ENCODE measurements at places on chromosomes 2 and 18. TPM values are rescaled to one million over a fixed set of nuclear protein-coding genes. Genes with fewer than 3 reads are reported as not detected.

Gene COBLL1
- 32.1 TPM for total RNA-seq

GRCh38 chr18:78692105-78692504, 287.5 kb upstream of the SALL3 start:
- no peaks in the 10 kb centered on the region for H3K4me1 ChIP-seq
- H3K4me3 ChIP-seq, result no peak overlapping the region
- no peak overlapping the region for H3K27ac ChIP-seq
- no peak for DNase-seq
- H3K36me3 ChIP-seq, result no peaks in the 10 kb centered on the region
- H3K27me3 ChIP-seq, result peaks cover 8% of the 10 kb centered on the region

DNA sequence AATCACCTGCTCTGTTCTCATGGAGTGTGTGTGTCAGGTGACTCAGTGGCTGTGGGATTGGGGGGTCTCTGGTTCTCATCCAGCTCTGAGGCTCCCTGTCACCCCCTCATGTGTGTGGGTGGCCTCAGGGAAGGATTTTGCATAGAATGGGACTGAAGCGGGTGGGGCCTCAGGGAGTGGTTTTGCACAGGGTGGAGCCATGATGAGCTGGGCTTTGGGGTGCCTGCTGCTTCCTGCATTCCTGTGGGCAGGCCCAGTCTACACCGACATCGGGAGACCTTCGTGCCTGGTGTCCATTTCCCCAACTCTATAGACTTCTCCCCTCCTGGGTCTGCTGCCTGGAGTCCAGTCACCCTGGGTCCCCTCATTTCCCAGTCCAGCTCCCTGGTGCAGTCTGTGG, 59.7 kb downstream of the VAPA start:
- H3K27ac ChIP-seq, result no peak overlapping the region
- H3K4me1 ChIP-seq, result peaks cover 13% of the 10 kb centered on the region
- no peak for DNase-seq
- no peak overlapping the region for H3K4me3 ChIP-seq
- no peaks in the 10 kb centered on the region for H3K27me3 ChIP-seq

DNA sequence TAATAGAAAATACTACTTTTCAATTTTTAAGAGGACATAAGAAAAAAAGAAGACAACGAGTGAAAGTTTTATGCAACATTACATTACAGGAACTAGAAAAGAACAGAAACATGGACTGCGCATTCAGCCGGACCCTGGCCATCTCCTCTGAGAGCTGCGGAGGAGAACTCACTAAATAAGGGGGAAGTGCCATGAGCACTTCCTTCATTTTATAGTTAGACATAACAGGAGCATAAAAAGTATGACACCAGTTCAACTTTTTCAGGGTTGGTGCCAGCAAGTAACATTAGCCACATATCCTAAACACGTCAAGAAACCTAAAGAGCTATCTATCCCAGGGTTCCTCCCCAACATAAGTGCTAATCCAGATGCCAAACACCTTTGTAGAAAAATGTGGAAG, 78.0 kb upstream of the SERTAD2 start:
- H3K4me3 ChIP-seq, result peak overlapping the region; percentile 77
- H3K4me1 ChIP-seq, result peaks cover 50% of the 10 kb centered on the region
- H3K27me3 ChIP-seq, result no peaks in the 10 kb centered on the region
- H3K27ac ChIP-seq, result peak overlapping the region; percentile 78

Gene AAK1
- total RNA-seq, result 50.3 TPM

Gene RNF152
- 23.6 TPM for total RNA-seq

DNA sequence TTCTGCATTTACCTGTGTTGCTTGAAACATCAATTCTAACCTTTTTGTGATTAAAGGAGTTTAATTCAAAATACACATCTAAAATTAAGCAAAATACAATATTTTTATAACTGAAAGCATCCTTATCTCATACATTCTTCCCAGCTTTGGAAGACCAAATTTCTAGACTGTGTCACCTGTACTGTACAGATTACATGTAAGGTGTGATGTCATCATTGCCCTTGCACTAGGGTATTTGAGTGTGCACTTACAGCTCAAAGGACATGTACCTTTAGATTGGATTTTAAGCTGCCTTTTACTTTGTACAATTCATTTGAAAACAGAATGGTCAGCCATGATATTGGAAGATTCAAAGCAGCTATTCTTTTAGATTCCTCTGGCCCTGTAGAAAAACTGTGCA, 932.8 kb upstream of the POU3F3 start:
- DNase-seq, result no peak
- H3K4me3 ChIP-seq, result no peak overlapping the region
- no peaks in the 10 kb centered on the region for H3K4me1 ChIP-seq
- H3K27ac ChIP-seq, result no peak overlapping the region

DNA sequence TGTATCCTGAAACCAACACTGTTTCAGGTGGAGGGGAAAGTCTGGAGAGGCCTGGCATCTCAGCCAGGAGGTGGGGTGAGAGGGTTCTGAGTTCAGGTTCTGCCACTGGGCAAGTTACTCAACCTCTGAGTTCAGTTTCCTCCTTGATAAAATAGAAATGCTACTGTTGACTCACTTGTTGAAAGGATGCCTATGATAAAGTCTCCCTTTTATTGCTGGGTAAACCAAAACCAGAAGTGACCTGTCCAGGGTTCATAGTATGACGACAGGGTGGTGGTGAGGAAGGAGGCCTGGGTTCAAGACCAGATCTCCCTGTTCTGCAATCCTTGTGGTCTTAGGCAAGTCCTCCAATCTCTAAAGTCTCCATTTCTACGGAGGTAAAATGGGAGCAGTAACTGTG, 232.7 kb downstream of the PRKCE start:
- H3K4me1 ChIP-seq, result peaks cover 27% of the 10 kb centered on the region
- H3K36me3 ChIP-seq, result peaks cover 3% of the 10 kb centered on the region
- peaks cover 2% of the 10 kb centered on the region for H3K27me3 ChIP-seq
- no peak for DNase-seq
- H3K27ac ChIP-seq, result no peak overlapping the region
- H3K4me3 ChIP-seq, result no peak overlapping the region

DNA sequence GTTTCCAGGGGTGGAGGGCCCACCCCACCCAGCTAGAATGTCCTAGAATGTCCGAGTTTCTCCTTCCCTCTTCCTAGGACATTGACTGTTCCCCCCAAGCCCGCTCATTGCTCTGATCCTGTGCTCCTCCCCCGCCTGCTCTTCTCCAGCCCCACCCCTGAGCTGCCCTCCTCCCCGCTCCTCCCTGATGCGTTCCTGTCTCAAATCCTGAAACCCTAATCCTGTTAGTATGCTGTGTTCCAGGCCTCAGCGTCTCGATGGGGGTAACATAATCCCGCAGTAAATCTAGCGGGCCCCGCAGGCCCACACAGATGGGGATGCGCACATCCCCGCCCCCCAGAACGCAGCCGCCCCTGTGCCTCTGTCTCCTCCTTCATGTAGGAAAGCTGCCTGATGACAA, 51.3 kb downstream of the NRP2 start:
- no peak overlapping the region for H3K4me3 ChIP-seq
- H3K27ac ChIP-seq, result peak overlapping the region; percentile 71
- peaks cover 63% of the 10 kb centered on the region for H3K4me1 ChIP-seq
- no peak for DNase-seq

Gene COL6A3
- 4.7 TPM for total RNA-seq

DNA sequence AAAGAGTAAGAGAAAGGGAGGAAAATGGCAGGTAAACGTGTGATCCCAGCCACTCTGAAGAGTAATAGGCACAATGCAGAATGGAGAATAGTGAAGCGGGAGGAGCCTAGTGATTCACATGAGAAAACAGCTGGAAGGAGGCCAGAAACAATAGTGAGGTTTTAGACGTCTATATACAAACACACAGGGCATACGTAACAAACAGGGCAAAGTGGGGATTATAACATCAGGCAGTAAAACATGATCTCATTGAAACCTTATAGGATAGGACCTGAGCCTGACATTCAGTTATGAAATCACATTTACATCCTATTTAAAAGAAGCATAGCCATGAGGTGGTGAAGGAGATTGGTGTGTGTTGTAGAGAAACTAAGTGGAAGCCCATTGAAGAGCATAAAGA, 33.0 kb upstream of the GATA6 start:
- H3K36me3 ChIP-seq, result no peaks in the 10 kb centered on the region
- H3K27ac ChIP-seq, result no peak overlapping the region
- H3K4me3 ChIP-seq, result no peak overlapping the region
- no peaks in the 10 kb centered on the region for H3K27me3 ChIP-seq

DNA sequence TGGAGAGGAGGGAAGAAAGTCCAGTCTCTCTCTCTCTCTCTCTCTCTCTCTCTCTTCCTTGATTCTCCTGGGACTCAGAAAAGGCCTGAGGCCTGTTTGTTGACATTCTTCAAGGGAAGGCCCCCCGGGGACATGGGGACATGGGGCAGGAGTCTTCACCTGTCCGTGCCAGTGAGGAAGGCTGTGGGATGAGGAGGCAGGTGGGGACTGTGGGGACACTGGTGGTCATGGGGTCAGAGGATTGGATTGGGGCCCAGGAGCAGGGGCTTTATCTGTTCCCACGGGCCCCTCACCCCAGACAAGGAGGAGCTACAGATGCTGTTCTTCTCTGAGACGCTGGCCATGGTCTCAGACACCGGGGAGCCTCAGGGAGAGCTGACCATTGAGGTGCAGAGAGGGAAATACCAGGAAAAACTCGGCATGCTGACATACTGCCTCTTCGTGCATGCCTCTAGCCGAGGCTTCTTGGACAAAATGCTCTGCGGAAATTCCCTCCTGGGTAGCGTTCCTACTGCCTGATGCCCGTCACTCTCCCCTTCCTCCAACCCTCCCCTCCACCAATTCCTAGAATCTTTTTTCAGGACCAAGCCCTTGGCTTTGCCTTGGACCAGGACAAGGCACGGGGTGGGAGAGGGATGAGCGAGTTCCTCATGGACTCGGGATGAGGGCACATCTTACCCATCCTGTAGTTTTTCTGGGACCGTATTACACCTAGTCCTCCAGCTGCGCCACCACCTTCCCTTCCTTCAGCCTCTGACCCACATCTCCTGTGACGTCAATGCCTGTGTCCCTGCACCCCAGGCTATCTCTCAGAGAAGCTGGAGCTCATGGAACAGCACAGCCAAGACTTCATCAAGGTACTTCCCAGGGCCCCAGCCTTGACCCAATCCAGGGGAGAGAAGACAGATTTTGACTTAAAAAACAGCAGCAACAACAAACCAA, 850 bp downstream of the CATIP start:
- H3K4me3 ChIP-seq, result peak overlapping the region; percentile 67
- peak overlapping the region; percentile 73 for H3K27ac ChIP-seq
- no peak for DNase-seq
- no peaks in the 10 kb centered on the region for H3K27me3 ChIP-seq

Gene NCKAP5
- 7.7 TPM for total RNA-seq

Data from type B pancreatic cell (in vitro differentiated cells).